ENCODE measurements at places on chromosomes 11 and 22.

DNA sequence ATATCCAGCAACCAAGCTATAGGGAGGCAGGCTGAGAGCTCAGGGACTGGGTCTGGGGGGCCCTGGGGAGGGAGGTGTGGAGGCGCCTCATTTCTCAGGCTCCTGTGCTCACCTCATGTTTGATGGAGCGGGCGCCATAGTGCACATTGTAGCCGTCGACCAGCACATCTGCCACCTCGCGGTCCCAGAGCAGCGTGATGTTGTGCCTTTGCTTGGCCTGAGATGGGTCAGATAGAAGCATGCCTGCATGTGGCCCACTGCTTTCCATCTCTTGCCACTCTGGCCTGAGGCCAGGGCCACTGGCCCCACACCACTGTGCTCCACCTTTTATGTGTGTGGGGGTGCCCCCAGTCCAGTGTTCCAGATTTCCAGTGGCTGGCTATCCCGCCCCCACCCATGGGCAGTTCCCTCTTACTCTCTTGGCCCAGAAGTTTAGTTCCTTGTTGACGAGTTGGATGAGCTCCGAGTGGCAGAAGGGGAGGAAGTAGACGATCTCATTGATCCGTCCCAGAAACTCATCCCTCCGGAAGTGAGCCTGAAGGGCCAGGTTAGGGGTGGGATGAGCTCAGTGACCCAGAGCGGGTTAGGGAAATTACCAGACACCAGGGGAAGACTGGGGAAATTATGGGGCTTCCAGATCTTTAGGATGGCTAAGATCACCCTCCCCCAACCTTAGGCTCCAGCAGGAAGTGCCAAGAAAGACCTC lies 50.1 kb upstream of the PHOX2A start:
- no peak for DNase-seq

GRCh38 chr11:125176866-125177265 lies 12.3 kb downstream of the PKNOX2 start:
- DNase-seq = no peak

DNA sequence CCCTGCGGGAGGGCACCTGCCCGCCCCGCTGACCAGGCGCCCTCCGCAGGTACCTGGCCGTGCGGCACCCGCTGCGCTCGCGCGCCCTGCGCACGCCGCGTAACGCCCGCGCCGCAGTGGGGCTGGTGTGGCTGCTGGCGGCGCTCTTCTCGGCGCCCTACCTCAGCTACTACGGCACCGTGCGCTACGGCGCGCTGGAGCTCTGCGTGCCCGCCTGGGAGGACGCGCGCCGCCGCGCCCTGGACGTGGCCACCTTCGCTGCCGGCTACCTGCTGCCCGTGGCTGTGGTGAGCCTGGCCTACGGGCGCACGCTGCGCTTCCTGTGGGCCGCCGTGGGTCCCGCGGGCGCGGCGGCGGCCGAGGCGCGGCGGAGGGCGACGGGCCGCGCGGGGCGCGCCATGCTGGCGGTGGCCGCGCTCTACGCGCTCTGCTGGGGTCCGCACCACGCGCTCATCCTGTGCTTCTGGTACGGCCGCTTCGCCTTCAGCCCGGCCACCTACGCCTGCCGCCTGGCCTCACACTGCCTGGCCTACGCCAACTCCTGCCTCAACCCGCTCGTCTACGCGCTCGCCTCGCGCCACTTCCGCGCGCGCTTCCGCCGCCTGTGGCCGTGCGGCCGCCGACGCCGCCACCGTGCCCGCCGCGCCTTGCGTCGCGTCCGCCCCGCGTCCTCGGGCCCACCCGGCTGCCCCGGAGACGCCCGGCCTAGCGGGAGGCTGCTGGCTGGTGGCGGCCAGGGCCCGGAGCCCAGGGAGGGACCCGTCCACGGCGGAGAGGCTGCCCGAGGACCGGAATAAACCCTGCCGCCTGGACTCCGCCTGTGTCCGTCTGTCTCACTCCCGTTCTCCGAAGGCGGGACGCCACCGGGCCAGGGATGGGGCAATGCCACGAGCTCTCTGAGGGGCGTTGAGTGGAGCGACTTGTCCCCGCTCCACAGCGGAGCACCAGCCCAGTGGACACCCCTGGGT lies 1.8 kb downstream of the GALR3 start:
- DNase-seq = no peak

DNA sequence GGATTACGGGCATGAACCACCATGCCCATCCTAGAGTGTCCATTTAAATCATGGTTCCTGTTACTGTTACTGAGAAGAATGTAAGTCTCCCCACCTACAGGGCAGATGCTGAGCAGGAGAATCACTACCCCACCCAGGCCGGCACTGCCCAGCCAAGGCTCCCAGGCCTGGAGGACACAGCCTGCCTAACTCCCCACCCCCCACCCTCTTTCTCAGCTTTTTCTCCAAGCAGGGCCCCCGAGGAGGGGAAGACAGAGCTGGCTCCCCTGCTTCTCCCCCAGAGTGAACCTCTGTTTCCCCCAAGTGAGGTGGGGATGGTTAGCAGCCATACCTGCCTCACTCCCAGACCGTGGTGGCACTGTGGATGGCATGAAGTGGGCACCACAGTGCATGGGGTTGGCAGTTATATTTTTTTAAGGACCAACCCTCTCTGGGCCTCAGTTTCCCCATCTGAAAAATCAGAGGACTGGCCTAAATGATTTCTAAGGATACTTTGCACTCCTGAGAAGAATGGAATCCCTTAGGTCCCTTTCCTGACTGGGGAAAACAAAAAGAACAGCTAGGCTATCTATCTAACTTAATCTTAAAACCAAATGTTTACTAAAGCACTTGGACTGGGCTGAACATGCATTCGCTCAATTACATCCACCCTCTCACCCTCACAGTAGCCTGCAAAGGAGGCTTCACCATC lies 5.0 kb downstream of the CBX7 start:
- DNase-seq = no peak

GRCh38 chr22:36470994-36471331 lies 10.5 kb downstream of the TXN2 start:
- DNase-seq = no peak

GRCh38 chr11:36027731-36028130 lies 83.9 kb downstream of the LDLRAD3 start:
- DNase-seq = no peak

GRCh38 chr11:67468759-67469507 lies at the start of gene TMEM134:
Gene TMEM134 (minus strand): TSS chr11:67469251. CDS start chr11:67469192, 59 bp downstream.
- peak; percentile 89 for DNase-seq

DNA sequence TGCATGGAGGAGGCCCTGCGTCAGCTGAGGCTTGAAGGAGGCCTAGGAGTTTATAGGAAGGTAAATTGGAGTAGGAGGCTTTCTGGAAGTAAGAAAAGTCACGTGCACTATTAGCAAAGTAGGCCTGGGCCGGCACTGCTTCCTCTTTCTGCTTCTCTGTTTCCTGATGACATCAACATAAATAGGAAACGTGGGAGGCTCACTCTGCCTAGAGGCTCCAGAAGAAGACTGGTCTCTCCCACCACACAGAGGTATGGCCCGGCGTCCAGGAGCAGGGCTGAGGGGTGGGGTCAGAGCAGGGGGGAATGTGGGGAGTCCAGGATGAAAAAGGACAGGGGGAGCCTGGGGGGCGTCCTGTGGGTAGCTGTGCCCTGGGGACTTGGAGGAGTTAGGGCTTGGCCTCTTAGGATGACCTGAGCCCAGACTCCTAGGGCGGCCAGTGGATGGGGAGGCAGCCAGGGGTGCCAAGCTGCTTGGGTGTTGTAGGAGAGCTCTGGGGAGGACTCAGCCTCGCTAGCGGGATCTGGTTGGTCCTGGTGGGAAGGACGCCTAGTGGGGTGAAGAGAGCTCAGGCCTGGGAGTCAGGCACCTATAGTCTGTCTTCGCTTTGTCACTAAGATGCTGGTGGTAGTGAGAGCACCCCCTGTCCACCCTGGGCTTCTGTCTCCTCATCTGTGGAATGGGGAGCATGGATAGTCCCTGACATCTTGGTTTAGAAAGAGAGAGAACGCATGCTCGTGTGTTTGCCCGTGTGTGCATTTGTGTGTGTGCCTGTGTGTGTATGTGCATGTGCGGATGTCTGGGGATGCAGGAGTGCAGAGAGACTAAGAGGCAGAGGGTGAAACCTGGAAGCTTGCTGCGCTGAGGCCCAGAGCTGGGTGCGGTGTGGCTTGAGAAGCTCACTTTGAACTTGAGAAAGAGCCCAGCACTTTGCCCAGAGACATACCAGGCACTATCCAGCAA lies at the start of gene CSF2RB:
CSF2RB (plus strand) TSS at position 202 of the 963 bp plus-strand sequence. CDS start 8,580 bp downstream, outside the sequence.
- DNase-seq = no peak

GRCh38 chr11:90286640-90287039 lies 63.8 kb upstream of the CHORDC1 start:
- no peak for DNase-seq

DNA sequence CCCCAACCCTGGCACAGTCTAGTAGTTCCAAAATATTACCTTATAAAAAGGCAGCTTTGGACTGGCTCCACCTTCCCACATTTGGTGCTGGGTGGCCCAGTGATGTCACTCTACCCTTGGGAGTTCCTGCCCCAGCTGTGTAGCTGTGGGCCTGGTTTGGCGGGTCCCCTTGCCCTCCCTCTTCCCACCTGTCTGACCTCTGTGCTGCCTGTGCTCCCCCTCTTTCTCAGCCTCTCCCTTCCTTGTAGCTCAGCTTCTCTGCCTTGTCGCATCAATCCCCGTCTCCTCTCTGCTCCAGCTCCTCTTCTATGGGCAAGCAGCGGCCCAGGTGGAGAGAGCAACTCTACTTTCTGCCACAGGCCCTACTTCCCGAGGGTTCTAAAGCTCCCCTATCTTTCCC lies 54.6 kb downstream of the CHRDL2 start:
- no peak for DNase-seq

- no peak for DNase-seq
These were observed 265.3 kb downstream of the TBC1D22A start for GRCh38 chr22:47027766-47028165.

- no peak for DNase-seq
These were observed 37.1 kb upstream of the THY1 start for GRCh38 chr11:119460097-119460496.

GRCh38 chr11:69644071-69644961 lies 3.4 kb downstream of the CCND1 start:
- DNase-seq = peak; percentile 88

DNA sequence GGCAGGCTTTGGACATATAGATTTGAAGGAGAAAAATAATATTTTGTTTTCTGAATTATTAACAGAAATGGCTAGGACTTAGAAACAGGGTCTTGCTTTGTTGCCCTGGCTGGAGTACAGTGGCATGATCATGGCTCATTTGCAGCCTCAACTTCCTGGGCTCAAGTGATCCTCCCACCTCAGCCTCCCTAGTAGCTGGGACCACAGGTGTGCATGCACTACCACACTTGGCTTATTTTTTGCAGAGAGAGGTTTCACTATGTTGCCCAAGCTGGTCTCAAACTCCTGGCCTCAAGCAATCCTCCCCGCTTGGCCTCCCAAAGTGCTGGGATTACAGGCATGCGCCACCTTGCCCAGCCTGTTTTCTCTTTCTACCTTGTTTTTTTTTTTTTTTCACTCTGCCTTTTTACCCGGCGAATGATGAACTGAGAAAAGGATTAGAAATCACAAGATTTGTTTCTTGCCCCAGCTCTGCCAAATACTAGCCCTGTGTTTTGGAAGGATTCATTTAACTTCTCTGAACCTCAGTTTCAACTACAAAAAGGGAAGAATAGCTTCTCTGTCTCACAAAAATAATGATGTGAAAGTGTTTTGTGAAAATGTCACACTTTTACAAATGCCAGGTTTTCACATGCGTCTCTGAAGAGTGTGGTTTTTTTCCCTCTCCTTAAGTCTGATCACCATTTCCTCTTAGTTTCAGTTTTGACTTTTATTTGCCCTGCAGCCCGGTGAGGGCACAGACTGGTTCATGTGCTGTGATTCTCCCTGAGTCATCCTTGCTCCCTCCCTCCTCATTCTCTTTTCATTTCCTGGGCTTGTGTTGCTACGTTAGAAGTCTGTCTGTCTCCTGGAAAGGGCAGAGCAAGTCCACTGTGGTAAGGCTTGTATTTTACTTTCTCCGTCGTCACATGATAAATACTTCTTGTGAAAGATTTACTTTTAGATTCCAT lies 67.7 kb downstream of the BCL2L13 start:
- DNase-seq = peak; percentile 85

DNA sequence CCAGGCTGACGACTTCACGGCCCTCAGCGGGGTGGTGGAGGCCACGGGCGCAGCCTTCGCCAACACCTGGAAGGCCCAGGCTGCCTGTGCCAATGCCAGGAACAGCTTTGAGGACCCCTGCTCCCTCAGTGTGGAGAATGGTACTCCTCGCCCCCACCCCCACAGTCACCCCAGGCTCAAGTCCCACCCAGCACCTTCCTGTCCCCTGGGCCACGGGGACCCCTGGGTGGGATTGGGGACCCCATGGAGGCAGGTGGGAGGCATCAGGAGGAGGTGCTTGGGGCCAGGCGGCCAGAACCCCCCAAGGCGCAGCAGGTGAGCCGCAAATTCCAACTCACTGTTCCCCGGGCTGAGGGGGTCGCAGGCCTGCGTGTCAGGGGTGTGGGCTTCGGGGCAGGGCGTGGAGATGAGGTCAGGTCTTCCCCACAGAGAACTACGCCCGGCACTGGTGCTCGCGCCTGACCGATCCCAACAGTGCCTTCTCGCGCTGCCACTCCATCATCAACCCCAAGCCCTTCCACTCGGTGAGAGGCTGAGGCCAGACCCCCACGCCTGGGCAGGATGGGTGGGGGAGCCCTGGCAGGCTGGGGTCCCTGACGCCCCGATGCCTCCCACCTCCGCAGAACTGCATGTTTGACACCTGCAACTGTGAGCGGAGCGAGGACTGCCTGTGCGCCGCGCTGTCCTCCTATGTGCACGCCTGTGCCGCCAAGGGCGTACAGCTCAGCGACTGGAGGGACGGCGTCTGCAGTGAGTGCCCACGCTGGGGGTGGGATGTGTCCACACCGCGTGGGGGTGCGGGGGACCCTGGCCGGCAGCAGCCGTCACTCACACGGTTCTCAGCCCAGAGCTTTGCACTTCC lies 9.4 kb downstream of the MUC5B start:
- no peak for DNase-seq

DNA sequence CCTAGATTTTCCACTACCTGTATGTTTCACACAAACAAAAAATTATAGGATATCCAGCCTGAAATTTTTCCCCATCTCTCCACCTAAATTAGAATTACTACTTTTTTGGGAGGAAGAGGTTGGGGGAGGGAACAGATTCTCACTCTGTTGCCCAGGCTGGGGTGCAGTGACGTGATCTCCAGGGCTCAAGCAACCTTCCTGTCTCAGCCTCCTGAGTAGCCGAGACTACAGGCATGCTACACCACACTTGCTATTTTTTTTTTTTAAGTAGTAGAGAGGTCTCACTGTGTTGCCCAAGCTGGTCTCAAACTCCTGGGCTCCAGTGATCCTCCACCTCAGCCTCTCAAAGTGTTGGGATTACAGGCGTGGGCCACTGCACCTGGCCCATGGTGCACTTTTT lies 9.5 kb downstream of the JAML start:
- no peak for DNase-seq

GRCh38 chr11:111299101-111300026 lies 1.0 kb downstream of the POU2AF3 start:
- no peak for DNase-seq
